Lower leg skin (tissue), 4 donors: ENCODE measurements at places on chromosomes 5 and 9. TPM values are rescaled to one million over a fixed set of nuclear protein-coding genes. Genes with fewer than 3 reads are reported as not detected.

The CCDC152 gene
- total RNA-seq = 0.07 TPM

The CDH9 gene
- total RNA-seq = not detected

DNA sequence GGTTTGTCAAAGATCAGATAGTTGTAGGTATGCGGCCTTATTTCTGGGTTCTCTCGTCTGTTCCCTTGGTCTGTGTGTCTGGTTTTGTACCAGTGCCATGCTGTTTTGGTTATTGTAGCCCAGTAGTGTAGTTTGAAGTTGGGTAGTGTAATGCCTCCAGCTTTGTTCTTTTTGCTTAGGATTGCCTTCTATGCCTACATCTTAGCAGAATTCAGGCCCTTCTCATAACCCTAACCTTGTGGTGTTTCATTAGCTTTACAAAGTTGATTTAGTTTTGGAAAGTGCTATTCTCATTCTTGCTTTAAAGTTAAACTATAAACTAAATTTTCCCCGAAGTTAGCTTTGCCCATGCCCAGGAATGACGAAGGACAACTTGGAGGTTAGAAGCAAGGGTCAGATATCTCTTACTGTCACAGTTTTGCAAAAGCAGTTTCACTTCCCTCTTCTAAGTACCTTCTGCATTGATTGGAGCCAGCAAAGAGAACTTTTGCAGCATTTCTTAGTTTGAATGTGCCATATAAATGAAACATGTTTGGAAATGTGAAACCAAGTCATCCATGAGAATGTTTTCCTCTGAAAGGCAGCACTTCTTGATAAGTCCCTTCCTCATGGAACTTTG lies 274.3 kb upstream of the DMRT1 start:
- DNase-seq = no peak

GRCh38 chr9:135726138-135726853 lies 24.3 kb downstream of the KCNT1 start:
- no peak for DNase-seq

DNA sequence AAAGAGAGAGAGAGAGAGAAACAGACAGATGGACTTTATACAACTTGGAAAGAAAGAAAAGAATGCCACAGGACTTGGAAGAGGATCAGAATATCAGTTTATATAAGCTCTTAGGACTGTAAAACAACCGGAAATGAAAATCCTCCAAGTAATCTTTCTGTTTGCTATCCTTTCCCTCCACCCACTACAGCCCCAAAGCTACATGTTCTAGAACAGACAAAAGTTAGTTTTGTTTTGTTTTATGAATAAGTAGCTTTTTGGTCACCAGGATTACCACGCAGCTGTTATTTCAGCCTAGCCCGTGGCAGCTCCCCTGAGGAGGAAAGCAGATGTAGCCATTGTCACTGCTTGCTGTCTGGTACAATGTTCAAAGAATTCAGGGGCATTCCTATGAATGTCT lies 66.6 kb downstream of the SH3TC2 start:
- no peak for DNase-seq

- DNase-seq = no peak
These were observed 315.0 kb downstream of the FER start for GRCh38 chr5:109062664-109063063.
